NT2/D1 (cell line): ENCODE measurements at places on chromosomes 1 and 21.

DNA sequence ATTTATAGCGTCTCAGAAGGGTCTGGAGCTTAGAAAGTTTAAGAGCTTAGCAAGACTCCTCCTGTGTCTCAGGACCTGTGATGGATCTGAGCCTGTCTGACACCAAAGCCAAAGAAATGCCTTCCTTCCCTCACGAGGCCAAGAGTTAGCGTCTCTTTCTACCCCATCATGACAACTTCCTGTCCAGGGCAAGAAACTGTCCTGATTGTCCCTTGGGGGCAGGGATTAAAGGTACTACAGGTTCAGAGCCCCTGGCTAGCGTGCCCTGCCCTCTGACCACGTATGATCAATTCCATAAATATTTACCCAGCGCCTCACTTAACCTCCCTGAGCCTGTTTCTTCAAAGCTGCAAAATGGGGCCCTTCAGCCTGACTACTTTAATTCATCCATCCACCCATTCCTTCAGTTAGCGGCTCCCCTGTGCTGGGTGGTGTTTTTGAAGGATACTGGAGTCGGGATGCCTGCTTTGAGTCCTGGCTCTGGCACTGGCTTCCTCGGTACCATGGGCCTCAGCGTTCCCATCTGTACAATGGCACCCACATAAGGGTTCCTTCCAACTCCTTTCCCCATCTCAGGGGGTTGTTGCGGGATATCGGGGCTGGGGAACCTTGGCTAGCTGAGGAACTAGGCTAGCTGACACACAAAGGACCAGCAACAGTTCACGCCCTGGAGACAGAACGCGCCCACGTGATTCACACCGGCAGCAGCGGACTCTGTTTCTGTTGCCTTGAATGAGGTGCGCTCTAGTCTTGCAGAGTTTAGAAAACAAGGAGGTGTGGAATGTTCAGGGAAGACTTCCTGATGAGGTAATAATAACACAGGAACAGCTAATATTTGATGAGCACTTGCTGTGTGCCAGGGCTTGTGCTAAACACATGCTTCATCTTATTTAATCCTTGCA is 23.0 kb upstream of the EPHA2 start:
- no peak for DNase-seq

- DNase-seq = no peak
Measured at GRCh38 chr1:196896355-196896754, 8.5 kb downstream of the CFHR4 start.

- no peak for DNase-seq
Measured at GRCh38 chr1:94528299-94528698, 13.3 kb downstream of the F3 start.

DNA sequence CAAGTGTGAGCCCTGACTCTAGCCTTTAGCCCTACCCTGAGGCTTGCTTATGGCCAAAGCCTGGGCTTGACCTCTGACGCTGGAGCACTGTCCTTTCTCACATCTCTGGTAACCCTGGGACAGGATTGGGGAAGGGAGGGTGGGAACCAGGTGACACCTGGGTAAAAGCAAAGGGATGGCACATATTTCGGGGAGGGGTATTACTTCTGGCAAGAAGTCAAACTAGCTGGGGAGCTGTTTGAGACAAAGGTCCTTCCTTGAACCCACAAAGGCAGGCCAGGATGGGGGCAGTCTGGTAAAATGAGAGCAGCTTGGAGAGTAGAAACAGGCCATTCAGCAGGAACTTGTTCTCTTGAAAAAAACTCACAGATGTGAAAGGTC is 2.0 kb downstream of the MOB3C start:
- no peak for DNase-seq

DNA sequence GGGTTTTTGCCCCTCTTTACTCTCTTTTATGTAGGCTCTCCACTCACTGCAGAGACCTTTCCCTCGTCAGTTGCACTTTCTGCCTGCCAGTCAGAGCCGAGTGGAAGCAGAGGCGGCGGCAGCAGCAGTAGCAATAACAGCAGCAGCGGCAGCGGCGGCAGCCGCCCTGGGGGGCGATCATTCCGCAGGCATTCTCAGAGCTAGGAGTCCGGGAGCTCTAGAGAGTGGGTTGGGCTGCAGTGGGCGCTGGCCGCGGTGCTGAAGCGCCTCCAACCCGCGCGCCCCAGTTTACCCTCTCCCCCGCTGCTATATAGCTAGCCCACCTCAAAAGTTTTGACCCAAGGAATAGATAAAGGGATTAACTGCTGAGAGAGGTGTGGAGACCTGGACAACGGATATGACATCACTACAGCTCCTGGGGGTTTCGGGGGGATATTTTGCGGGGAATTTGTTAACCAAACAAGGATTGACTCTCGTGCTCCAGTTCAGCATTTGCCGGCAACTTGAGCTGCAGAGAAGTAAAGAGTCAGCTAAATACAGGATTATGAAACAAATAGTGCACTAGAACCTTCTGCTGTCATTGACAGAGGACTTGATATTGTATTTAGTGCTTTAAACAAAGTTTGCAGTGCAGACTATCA is at the start of gene OLFM3:
OLFM3 (minus strand) TSS at position 102 of the 641 bp plus-strand sequence.
- peak; percentile 59 for DNase-seq

DNA sequence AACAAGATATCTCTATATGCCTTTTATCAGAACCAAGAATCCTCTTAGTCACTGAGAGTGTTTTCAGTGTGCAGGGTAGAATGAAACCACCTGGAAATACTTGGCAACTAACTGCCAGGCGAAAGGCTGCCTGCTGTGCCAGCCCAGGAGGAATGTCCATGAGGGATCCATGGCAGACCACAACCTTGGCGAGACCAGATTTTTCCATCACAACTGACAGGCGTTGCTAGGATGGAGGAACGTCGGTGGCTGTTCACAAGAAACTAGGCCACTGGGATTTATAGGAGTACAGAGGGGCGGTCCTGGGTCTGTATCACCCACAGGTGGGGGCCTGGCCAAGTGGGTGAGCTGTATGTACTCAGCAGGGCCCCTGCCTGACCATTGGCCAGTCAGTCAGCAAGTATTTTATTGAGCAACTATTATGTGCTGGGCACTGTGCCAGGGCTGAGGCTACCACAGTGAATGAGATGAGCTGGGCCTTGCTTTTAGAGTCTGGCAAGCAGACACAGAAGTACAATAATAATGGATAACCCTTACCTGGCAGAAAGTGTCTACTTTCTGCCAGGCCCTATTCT is 199.4 kb downstream of the FOXD2 start:
- no peak for DNase-seq

GRCh38 chr1:72442262-72442661 is 159.9 kb upstream of the NEGR1 start:
- DNase-seq = no peak

- no peak for DNase-seq
Measured at GRCh38 chr1:178349801-178350200, 147.0 kb downstream of the CLEC20A start.

DNA sequence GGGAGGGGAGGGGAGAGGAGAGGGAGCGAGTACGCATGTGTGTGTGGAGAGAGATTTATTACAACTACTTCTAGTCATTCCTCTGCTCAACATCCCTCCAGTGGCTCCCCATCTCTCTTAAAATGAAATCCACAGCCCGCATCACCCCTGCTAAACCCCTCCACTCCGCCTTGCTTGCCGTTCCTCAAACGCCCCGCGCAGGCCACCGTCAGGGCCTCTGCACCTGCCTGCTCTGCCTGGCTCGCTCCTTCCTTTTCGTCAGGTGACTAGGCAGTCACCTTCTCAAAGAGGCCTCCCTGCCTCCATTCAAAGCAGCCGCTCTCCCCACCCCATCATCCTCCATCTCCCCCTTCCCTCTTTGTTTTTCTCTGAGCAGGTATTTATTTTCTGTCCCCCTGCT is 29.9 kb downstream of the LRRC38 start:
- DNase-seq = no peak

- DNase-seq = no peak
Measured at GRCh38 chr1:8970870-8971337, 25.2 kb downstream of the CA6 start.

- peak; percentile 63 for DNase-seq
Measured at GRCh38 chr1:116724765-116725375, 29.4 kb upstream of the CD2 start.

DNA sequence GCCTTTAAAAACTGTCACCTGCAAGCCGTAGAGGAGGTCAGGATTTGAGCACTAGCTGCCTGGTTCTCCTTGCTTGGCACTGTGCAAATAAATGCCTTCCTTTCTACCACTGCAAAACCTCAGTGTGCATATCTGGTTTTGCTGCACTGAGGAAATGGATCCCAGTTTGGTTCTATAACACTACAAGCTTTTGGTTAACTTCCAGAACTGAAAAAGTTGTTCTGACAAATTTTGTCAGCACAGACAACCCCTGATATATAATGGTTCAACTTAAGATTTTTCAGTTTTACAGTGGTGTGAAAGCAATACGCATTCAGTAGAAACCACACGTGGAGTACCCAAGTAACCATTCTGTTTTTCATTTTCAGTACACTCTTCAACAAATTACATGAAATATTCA is 29.8 kb upstream of the GALNT2 start:
- DNase-seq = no peak

DNA sequence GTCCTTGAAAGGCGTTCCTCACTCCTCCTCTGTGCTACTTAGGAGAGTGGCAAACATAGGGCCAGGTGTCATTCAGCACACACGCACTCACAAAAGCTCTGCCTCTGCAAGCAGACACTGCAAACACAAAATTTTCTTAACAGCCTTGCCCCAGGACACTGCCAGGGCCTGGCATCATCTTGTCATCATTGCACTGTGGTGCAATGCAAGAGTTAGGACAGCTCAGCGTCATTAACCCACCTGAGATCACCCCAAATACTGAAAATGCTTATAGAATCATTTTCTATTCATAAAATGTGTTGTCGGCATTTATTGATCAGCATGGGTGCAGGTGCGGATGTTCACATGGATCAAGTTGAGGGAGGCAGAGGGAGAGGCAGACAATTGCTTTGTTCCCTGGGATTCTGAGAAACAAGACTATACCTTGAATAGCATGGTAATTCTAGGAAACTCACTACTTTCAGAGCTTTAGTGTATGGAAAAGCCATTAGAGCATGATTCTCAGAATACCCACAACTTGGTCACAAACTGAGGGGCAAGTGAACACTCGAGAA is 3.0 kb downstream of the ADAM30 start:
- no peak for DNase-seq

- peak; percentile 63 for DNase-seq
Measured at GRCh38 chr1:96927125-96927524, 205.5 kb downstream of the PTBP2 start.

GRCh38 chr1:117235863-117236465 is 25.2 kb upstream of the VTCN1 start:
- no peak for DNase-seq

GRCh38 chr1:20358761-20359263 is 68.1 kb downstream of the VWA5B1 start:
- no peak for DNase-seq

- no peak for DNase-seq
Measured at GRCh38 chr1:179126338-179127060, 44.6 kb downstream of the TOR3A start.

DNA sequence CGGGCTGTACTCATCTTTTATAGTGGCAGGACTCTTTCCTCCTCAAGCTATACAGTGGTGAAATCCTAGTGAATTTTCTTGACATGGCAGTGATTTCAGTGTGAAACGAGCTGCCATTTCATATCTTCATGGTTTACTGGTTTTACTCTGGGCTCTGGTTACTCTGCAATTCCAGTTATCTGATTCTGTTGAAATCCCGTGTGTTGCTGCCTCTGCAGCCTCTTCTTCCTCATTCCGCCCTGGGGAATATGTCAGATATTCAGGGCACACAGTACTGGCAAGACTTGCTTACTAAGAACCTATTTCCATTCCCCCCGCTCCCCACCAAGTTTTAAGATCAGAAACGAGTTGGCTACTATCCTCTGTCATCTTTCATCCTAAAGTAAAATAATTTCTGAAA is 7.9 kb upstream of the OR2B11 start:
- no peak for DNase-seq

DNA sequence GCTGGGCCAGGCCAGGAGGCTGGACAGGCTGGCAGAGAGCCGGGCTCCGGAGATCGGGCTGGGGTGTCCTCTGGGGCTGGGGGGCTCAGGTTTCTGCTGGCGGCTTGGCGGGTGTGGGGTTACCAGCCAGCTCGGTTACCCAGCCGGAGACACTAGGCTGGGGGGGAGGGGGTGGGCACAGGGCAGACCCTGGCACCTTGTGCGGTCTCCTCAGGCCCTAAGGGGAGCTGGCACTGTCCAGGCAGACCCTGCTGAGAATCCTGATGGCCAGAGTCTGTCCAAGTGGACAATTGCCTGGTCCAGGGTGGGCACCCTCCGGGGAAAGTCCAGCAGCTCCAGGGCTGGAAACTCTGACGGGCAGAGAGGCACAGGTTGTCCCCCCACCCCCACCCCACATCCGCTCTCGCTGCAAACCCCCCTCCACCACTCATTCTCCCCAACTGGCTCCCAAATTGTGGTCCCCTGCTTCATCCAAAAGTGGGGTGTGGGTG is 6.7 kb downstream of the ZBTB7B start:
- no peak for DNase-seq

DNA sequence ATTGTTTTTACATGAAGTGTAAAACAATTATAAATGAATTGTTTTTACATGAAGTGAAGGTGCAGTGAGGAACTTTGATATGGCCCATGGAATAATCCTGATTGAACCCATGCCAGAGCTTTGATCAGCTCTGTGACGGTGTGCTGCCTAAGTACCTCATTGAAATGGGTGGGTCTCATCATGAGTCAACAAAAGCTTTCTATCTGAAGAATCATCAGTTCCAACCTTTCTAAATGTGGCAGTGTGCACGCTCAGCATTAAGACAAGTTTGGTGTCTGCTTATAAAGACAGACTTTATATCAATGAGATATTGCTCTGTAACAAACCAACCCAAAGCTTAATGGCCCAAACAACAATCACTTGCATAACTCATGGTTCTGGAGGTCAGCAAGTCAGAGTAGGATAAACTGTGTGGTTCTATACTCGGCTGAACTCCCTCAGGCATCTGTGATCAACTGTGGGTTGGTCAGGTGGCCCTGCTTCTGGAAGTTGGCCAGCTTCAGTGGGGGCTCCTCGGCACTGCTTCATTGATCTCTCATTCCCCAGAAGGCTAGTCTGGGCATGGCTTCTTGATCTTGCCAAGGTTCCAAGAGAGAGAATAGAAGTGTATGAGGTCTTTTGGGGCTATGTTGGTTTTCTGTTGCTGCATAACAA is 258.0 kb downstream of the LTN1 start:
- DNase-seq = no peak

- DNase-seq = no peak
Measured at GRCh38 chr1:167431909-167432650, 86.2 kb downstream of the CD247 start.

DNA sequence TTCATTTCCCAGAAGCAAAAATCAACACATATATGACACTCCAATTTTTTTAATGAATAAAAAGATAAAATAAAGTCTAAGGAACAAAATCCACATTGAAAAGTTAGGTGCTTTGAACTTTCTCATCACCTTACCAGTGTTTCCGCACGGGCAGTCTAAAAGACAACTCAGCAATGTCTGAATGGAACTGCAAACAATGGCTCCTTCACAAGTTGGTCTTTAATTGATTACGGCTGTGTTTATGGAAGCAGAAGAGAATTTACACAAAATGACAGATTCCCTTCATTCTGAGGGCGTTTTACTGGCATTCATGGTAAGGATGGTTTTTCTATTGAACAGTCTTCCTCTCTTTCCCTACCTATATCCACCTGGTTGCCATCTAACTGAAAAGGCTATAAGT is 65.0 kb upstream of the RNPC3 start:
- DNase-seq = no peak

- DNase-seq = no peak
Measured at GRCh38 chr1:196063294-196063693, 544.9 kb downstream of the KCNT2 start.

- DNase-seq = no peak
Measured at GRCh38 chr1:17558541-17558940, 19.0 kb downstream of the ARHGEF10L start.

GRCh38 chr1:12177156-12177998 is 10.6 kb downstream of the TNFRSF1B start:
- DNase-seq = no peak
